Prostate gland (tissue), 2 donors: ENCODE measurements at places on chromosomes 11 and 22. TPM values are rescaled to one million over a fixed set of nuclear protein-coding genes. Genes with fewer than 3 reads are reported as not detected.

- no peak for DNase-seq
Measured at GRCh38 chr22:42300259-42301076, 30.0 kb upstream of the TCF20 start.

GRCh38 chr11:44936525-44936924, 14.2 kb downstream of the TP53I11 start:
- peak; percentile 79 for DNase-seq

DNA sequence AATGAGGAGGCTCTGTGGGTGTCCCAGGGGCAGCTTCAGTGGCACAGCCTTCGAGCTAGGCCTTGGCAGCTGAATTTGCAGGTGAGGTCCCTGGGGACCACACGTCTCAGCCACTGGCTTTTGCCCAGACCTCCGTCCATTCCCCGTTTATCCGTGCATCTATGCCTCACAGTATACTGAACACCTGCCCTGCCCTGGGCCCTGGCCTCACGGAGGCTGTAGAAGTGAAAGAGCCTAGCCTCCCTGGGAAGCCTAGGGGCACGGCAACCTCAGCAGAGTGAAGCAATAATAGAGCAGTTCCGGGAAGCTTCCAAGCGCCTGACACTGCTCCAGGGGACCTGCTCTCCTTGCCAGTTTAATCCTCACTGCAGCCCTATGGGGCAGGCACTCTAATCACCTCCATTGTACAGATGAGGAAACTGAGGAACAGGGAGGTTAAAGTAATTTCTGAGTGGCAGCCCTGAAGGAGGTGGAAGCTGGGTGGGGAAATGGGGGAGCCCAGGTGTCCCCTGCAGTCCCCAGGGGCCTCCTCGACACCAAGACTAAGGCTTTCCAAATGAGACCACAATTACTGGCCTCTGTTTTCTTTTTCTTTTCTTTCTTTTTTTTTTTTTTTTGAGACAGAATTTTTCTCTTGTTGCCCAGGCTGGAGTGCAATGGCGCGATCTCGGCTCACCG, 2.7 kb upstream of the NFAM1 start:
- DNase-seq: no peak

- DNase-seq: no peak
Measured at GRCh38 chr11:109749476-109749875, 327.5 kb downstream of the C11orf87 start.

PVALB gene
- total RNA-seq: not detected
